ENCODE measurements at places on chromosomes 4 and X.

DNA sequence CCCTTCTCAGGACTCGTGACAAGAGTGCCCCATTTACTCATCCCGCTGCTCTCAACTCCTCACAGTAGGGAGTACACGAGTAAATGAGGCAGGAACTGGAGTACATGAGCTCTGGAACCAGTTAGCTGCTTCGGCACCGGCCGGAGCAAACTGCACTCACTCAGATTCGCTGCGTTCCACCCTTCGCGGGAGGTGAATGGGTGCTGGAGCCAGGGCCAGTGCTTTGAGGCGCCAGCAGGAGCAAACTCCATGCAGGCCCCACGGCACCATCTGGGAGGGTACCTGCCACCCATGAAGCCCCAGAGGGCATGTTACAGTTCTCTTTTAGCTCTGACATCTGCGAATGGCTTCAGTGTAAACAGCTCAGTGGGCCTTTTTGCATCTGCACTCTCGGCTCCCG, 315.5 kb upstream of the GK2 start:
- no peak for DNase-seq

GRCh38 chr4:18248611-18249010, 227.1 kb upstream of the LCORL start:
- DNase-seq: no peak

DNA sequence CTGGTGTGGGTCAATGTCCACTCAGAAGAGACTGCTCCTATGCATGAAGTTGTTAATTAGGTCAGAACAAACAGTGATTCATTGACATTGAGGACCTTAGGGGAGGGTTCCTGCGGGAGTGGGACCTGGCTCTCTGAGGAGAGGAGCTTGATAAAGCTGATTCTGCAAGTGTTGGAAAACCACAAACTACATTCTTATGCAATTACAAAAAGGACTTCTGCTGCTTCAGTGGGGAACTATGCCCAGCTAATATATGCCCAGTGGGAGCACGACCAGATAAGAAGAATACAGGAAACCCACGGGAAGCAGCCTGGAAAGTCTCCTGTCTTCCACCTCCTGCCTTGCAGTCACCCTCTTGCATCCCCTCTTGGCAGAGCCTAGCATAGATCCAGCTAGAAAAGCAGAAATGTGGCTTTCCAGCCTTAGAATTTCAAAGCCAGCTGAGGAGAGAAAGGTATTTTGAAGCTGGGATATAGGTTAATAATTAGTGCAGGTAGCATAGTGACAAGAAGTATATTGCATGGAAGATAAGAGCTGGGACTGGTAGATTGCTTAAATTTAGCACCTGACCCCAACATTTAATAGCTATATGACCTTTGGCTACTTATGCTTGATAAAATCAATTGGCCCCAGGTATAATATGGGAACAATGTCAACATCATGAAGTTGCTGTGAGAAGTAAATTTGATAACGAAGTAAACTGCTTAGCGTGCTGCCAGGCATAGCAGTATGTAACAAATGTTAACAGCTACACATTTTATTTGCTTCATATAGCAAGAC, 34.9 kb upstream of the UGT8 start:
- no peak for DNase-seq

- DNase-seq: no peak
Observed at GRCh38 chrX:105865709-105866108, 43.4 kb downstream of the NRK start.

GRCh38 chr4:123257591-123257990, 139.0 kb upstream of the SPRY1 start:
- no peak for DNase-seq

- no peak for DNase-seq
Observed at GRCh38 chrX:85619962-85620361, 240.5 kb upstream of the POF1B start.

DNA sequence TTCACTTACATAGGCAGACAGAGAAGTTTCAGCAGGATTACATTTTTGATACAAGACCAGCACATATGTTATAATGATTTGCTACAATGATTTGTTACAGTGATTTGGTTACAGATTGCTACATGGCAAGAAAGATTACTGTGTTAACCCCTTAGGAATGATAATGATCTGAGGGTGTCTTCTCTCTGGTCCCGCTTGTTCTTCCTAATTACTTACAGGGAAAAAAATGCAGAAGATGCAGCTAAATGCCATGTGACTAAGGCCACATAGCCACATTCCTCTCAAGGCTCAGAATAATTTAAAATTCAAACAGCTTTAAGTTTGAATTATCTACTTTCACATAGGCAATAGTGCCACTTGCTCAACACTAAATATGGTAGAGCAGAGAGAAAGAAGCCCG, 9.7 kb upstream of the LAP3 start:
- peak; percentile 86 for DNase-seq

GRCh38 chrX:42107495-42108488, 184.4 kb upstream of the CASK start:
- DNase-seq: no peak

DNA sequence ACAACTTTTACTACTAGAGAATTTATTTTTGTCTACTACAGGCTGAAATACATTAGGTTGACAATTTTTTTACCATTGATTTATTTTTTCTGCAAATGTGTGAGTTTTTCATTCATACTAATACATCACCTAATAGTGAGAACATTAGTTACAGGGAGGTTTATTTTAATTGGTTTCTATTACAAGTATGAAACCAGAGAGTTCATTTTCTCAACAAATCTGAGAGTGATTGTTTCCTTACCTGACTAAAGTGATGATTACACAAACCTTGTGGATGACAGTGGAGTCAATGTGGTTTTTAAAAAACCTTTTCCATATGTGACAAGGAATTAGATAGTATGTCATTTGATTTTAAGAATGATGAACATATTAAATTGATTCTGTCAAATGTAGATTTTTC, 227.4 kb downstream of the PALLD start:
- DNase-seq: no peak

GRCh38 chrX:9786798-9787635, 788 bp downstream of the SHROOM2 start:
- no peak for DNase-seq

DNA sequence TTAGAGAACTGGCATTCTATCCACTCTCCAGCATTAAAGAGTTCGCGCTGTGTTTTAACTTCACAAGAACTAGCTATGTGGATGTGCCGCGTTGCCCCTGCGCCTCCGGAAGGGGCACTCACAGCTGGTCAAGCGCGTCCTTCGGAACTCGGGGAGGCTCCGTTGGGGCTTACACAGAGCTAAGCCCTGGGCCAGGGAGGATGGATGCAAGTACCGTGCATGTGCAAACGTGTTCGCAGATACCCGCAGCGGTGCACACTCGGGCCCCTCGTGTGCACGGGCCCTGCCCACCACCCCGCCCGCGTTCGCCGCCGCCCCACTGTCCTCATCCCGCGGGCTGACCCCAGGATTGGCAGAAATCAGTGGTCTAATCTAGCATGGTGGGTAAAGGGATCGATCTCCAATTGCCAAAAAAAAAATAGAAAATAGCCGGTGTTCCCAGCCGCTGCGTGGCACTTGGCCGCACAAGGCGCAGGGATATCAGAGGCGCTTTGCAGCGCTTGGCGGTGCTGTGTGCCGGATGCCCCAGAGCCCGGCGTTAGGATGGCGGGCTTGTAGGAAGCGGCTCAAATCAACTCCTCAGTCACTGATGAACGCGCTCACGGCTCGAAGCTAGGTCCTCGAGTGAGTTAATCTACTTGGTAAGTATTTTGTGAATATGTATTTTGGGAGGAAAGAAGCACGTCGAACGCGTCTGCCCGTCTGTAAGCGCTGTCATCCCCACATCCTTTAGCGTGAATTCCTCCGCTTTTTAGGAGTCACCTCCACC, 989 bp upstream of the PCDH10 start:
- DNase-seq: peak; percentile 69

- DNase-seq: no peak
Observed at GRCh38 chr4:68683034-68683433, 12.6 kb upstream of the UGT2B15 start.

- DNase-seq: no peak
Observed at GRCh38 chr4:6058531-6059374, 40.5 kb upstream of the C4orf50 start.

DNA sequence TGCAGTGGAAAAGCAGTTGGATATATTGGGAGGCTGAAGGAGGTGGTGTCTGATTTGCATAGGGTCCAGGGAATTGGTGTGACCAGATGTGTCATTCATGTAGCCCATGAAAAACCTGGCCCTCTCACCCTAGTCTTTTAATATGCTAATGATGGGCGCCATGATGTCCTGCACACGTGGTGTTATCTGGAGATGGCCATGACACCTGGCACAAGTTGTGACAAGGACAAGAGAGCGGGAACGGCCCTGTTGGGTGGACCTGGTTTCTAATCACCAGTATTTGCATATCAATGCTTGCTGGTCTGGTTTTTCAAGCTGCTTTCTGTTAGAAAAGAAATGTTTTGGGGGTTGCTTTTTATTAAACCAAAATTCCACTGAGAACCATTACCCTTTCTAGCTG, 87.4 kb downstream of the ZXDA start:
- no peak for DNase-seq

DNA sequence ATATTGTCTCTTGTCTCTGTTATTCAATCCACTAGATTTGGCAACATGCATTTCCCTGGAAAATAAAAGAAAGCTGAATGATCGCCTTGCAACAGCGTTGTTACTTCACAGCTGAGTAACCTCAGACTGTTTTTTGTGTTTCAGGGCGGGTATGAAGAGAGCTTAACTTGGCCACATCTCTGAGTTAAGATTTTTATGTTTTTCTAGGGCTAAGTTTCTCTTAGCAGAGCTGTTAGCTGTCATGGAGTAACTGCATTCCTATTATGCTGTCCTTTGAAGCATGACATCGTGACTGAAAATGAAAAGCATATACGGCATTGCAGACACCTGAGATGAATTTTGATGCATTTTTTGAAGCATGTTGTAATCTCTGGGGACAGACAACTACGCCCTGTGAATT, 1798.9 kb downstream of the PCDH7 start:
- peak; percentile 1 for DNase-seq

DNA sequence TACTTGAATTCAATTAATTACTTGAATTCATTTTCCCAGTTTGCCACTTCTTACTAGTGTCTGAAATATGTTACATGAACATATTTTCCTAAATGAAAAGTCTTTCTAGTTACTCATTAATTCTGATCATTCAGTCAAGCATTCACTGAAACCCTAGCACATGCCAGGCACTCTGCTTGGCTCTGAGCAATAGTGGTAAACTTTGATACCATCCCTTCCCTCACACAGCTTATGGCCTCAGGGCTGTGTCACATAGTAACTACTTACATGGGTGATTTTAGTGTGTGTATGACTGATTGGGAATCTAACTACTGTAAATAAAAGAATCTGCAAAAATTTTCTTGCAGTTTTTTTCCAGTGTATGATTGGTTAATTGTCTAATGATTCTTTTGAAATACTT, 32.7 kb downstream of the METAP1 start:
- DNase-seq: peak; percentile 18

DNA sequence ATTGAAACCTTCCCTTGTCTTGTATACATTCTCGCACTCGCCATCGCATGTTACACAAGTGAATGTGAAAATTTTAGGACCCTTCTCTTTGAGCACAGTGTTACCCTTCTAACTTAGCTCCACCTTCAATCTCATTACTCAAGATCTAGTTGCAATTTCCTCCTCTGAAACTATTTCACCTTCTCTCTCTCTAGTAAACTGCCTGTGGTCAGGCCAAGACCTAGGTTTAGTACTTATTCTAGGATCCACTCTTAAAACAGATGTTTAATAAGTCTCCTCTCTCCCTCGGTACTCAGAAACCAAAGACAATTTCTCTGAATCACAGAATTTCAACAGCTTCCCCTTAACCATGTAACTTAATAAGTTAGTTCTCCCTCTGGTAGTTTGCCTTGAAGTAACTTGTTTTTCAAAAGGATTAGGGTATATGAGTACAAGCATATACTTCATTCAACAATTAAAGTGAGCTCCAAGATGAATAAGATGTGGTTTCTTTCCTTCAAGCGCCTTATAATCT, 156.0 kb downstream of the SH3KBP1 start:
- DNase-seq: no peak

- DNase-seq: no peak
Observed at GRCh38 chr4:121714548-121714947, 17.8 kb upstream of the ANXA5 start.

GRCh38 chr4:22268350-22269025, 247.4 kb downstream of the ADGRA3 start:
- no peak for DNase-seq

DNA sequence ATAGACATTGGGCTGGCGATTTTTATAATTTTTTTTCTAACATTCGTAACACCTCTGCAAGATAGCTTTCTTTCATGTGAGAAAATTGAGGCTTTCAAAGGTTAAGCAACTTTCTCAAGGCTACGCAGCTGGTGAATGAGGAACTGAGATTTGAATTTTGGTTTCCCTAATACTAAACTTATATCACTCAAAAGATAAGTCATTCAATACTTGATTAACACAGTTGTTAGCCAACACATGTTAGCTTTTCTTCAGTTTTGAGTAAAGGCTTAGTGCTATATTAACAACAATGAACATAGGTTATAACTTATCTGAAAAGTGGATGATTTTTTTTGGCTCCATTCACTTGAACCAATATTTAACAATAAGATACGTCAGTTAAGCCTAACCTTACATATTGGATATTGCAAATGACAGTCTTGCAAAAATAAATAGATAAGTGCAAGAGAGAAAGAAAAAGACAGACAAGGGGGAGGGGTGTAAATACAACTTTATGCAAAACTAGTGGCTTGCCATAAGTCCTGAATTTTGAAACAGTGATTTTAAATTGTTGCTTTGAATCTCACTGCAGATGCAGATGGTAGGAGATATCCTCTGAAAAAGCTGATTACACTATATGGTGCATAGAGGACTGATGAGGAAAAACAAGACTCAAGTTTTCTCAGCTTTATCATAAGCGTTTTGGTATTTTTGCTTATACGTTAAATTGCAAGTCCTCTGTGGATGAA, 11.1 kb upstream of the GPM6A start:
- no peak for DNase-seq

DNA sequence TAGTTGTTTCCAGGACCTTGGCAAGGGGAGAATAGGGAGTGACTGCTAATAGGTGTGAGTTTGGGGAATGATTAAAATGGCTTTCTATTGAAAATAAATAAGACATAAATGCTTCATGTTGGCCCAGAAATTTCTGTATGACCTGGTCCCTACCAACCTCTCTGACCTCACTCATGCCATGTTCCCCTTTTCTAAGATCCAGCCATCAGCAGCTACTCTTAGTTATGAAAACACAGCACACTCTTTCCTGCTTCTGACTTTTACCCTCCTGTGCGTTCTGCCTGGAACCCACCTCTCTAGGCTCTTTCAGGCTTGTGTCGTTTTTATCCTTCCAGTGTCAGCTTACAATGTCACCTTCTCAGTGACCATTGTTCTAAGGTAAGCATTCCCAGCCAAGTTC, 14.8 kb upstream of the CXCL5 start:
- DNase-seq: no peak

GRCh38 chr4:151417164-151417571, 8.2 kb downstream of the FHIP1A start:
- DNase-seq: no peak

- DNase-seq: peak; percentile 99
Observed at GRCh38 chr4:54228961-54229501, at the start of gene PDGFRA. PDGFRA (plus strand) TSS chr4:54229293; CDS start chr4:54258769, 29,476 bp downstream.

All from fibroblast of skin of abdomen (primary cell).